Right ventricle myocardium inferior (tissue), 1 donor: ENCODE measurements at places on chromosomes 1 and 21. TPM values are rescaled to one million over a fixed set of nuclear protein-coding genes. Genes with fewer than 3 reads are reported as not detected.

Gene ATP1A4
- total RNA-seq, result not detected

GRCh38 chr1:25698252-25698651, 81.7 kb downstream of the MAN1C1 start:
- no peak for DNase-seq

DNA sequence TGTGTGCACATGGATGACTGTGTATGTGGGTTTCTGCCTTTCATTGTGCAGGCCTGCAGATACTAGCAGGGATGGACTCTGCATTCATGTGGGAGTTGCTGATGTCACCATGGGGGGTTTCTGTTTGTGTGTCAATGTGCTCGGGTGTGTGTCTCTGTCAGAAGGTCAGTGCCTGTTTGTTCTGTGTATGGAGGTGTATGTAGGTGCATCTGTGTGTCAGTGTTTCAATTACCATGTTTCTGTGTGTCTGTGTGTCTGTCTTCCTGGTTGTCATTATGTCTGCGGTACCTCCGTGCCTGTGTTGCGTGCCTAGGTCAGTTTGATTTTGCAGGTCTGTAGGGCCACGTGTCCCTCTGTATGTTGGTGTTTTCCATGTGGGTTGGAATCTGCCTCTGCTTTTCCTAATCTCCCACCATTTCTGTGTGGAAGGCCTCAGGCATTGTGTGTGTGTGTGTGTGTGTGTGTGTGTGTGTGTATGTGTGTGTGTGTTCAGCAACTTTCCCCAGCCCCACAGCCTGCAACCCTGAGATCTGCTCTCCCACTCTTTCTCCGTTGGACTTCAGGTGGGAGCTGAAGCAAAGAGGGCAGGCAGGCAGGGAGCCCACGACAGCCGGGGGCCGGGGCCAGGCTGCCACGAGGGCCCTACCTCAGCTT, 36.7 kb upstream of the WASF2 start:
- DNase-seq, result no peak

Gene BGLAP
- 0.32 TPM for total RNA-seq

DNA sequence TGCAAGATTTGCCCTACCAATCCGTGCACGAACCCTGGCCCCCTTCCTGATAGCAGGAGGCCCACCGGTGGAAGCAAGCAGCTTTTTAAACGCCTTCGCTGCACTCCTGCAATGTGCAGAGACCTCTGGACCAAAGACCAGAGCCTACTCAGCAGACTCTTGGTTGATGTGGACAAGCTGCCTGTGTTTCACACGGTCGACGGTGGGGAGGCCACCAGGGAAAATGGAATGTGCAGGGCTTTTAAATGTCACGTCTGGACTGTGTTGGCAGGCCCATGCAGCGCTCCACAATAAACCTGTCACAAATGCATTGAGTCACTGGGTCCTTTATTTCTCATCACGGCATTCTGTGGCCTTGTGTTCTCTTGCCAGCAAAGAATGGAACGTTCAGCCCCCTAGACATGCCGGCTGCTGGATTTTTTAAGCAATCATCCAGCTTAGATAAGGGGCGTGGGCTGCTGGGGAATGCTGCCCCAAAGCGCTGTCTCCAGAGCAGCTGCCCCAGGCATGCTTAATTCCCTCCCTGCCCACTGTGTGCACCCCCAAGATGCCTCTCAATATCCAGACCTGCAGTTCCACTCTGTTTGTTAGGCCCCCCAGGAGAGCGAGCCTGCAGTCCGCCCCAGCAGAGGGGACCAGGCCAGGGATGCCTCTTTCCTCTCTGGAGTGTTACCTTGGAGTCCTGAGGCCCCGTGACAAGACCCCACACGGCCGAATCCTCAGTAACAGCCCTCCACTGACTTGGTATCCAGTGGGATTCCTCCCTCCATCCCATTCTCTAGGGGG, 71.3 kb downstream of the ATP5PO start:
- no peak for DNase-seq

Gene TFAP2E
- not detected for total RNA-seq

Gene CLDN17
- not detected for total RNA-seq

- DNase-seq, result no peak
These were observed 75.7 kb downstream of the UCHL5 start for GRCh38 chr1:192983349-192983980.

GRCh38 chr1:21184276-21184675, 7.6 kb upstream of the EIF4G3 start:
- no peak for DNase-seq

GRCh38 chr1:2477791-2478499, 1.9 kb downstream of the PLCH2 start:
- no peak for DNase-seq

- DNase-seq, result no peak
These were observed 189.5 kb upstream of the C1orf174 start for GRCh38 chr1:4089421-4090175.

Gene C8A
- total RNA-seq, result not detected

DNA sequence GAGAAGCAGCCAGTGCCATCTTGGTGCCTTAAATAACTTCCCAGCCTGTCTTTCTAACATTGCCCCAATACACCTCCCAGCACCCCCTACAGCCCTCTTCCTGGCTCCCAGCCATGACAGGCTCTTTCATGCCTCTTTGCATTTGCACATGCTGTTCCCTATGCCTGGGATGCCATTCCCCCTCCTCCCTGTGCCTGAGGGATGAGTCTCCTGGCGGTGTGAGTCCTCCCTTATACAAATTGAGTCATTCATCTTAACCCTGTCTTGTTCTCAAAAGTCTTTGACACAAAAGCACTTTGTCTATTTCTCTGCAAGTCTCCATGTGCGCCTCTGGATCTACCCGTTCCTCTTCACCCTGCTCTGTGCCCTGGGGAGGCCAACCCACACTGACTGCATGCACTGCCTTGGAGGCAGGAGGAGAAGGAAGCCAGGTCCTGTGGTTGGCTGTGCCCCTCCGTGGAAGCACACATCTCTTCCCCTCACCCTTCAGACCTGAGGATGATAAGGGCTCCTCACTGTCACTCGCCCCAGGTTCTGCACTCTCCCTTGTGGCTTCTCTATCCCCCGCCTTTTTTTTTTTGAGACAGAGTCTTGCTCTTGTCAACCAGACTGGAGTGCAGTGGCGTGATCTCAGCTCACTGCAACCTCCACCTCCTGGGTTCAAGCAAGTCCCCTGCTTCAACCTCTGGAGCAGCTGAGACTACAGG, 25.1 kb downstream of the CDCP2 start:
- no peak for DNase-seq

DNA sequence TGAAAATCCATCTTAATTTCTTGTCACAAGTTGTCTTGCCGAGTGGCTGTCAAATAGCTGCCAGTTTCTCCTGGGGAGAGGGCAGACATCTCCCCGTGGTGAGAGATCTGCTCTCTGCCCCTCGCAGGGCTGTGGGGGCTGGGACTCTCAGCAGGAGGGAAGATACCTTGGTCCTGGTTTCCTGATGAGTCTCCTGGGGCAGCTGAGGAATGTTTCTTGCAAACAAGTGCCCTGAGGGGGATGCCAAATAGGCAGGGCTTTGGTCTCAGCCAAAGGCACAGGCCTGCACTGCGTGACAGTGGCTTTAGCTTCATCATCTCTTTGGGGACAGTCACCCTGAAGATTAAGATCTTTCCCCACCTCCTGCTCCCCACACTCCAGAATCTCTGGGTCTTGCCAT, 40.9 kb downstream of the SYT6 start:
- no peak for DNase-seq

GRCh38 chr1:9716404-9717192, 65.1 kb downstream of the PIK3CD start:
- DNase-seq, result no peak

- no peak for DNase-seq
These were observed 17.2 kb upstream of the SYNC start for GRCh38 chr1:32719681-32720275.

Gene RNU1-3
- total RNA-seq, result 4,572 TPM
